Central memory CD4-positive, alpha-beta T cell (primary cell): ENCODE measurements at places on chromosomes 3 and 15.

DNA sequence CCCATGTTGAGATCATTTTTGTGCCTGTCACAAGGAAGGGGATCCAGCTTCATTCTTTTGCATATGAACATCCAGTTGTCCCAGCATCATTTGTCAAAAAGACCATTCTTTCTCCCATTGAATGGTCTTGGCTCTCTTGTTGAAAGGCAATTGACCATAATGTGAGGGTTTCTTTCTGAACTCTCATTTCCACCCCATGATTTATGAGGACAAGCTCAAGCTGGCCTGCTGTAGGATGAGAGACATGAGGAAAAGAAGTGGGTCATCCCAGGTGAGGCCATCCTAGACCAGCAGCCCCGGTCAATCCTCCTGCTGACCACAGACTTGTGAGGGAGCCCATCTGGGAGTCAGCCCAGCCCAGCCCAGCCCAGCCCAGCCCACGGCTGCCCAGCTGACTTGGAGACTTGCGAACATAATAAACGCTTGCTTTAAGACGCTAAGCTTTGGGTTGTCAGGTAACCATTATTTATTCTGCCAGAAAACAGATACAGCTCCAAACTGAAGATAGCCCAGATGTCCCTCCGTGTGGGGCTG, 69.0 kb downstream of the LINGO1 start:
- no peak for DNase-seq

DNA sequence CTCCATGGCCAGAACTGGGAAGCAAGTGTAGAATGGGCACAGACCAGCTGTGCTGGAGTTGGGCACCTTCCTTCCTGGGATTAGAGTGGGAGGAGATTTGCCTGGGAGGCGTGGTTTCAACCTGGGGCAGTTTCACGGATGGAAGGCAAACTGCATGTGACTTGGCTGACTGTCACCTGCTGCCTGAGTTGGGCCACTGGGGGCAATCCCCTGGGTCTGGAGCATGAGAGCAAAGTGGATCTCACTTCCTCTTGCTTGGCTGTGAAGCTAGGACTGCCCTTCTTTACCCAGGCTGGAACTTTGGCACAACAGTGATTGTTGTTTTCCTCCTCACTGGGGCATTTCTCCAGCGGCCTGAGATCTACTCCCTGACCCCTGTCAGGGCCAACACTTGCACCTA, 1247.0 kb upstream of the EPHA6 start:
- DNase-seq: no peak

DNA sequence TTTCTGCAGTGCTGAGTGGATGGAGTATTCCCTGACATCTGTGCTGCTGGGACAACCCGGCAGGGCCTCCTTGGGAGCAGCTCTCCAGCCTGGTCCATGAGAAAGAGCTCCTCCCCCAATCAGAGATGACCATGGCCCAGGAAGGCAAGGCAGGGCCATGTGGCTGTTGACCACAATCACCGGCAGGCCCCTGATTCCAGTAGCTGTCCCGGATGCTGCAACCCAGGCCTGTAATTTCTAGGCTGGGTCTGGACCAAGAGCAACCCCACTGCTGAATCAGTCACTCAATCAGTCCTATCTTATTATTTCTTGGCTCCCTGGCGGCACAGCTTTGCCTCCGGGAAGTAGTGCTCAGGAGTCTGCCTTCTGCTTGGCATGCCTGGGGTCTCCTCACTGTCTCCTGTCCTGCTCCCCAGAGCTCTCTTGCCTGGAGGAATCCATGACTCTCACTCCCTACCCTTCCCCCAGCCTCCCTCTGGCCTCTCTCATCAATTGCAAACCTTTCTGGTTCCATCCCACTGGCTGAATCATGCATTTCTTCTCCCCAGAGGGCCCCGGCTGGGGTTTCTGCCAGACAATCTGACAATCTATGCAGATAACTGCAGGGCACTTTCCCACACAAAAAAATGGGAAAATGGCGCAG, 32.6 kb upstream of the ITGA11 start:
- no peak for DNase-seq

- no peak for DNase-seq
Measured at GRCh38 chr3:119741657-119742590, 39.1 kb downstream of the CFAP91 start.

GRCh38 chr15:64780600-64781156, 5.3 kb upstream of the RBPMS2 start:
- DNase-seq: no peak

DNA sequence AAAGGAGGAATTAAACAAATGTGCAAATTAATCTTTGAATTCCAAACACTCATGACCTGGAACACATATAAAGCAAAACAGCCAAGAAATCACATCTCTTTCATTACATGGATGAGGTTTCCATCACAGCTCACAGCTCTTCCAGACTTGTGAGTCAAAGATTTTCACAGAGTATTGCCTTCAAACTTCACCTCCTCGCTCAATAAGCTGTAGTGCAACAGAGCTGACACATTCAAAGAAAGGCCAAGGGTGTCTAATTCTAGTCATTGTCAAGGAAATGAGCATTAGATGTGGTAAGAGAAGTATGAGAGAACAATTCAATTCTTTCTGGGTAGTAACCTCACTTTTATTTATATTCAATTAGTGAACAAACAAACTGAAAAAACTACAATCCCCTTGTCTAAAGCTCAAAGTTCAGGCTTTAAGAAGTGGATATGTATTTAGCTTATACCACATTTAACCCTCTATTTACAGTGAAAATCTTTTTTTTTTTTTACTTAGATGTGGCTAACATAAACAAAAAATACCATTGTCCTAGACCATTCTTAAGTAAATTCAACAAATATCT, 11.9 kb downstream of the WDR72 start:
- no peak for DNase-seq
